Vagina (tissue), 2 donors: ENCODE measurements at places on chromosomes 2 and 18.

DNA sequence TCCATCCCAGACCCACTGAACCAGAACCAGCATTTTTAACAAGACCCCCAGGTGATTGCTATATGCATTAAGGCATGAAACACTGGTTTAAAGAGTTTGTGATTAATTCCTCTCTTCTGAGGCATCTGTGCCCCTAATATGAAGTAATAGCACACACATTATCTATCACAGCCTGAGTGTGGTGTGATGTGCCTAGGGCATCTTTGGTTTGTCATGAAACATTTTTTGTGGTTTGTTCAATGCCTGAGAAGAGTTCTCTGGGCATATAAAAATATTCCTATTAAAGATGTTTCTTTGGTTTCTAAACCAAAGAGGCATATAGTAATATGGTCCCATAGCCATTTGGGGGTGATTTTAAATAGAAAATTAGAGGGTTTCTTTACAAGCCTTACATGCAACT, 221.7 kb upstream of the SPOPL start:
- no peak for DNase-seq

GRCh38 chr2:186498834-186499233, 12.8 kb downstream of the ZC3H15 start:
- no peak for DNase-seq

GRCh38 chr2:149383340-149383739, 53.0 kb downstream of the LYPD6 start:
- no peak for DNase-seq

GRCh38 chr2:223238301-223238700, 186.3 kb downstream of the KCNE4 start:
- DNase-seq = no peak

DNA sequence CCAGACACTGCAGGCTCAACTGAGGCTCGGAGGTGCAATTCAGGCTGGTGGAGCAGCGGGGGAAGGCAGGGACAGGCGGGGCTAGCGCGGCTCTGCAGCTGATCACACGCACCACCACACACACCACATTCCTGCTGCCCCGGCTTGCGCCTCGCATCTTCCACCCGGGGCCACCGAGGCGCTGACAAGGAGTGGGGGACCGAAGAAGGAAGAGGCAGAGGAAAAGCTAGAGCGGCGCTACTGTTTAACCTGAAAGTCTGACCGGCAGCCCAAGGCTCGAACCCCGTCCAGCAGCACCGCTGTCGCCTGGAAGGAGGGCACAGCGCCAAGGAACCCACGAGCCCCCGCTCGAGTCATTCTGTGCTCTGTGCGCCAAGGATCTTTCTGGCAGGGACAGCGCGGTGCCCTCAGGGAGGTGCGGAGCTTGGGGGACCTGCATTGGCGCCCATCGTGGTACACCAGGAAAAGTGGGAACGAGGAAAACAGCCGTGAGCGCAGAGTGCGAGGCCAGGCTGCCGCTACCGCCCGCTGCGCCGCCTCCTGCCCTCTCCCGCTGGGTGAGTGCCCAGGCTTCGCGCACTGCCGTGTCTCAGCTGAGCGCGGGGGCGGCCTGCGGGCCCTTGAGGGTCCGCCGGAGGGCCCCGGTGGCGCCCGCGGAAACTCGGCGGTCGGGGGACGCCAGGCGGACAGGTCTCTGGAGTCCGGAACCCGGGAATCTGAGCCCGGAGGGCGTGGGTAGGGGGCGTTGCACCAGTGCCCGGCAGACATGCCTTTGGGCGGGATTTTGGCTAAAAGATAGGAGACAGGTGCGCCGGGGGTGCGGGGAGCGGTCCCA, 860 bp upstream of the KCNJ3 start:
- DNase-seq = no peak

GRCh38 chr2:101230541-101231001, 22.1 kb upstream of the CNOT11 start:
- no peak for DNase-seq
